ENCODE measurements at places on chromosomes 2 and 18. TPM values are rescaled to one million over a fixed set of nuclear protein-coding genes. Genes with fewer than 3 reads are reported as not detected.

The CMPK2 gene
- total RNA-seq = 4.7 TPM

The KDSR gene
- total RNA-seq = 30.4 TPM

The ZNF24 gene
- 22.6 TPM for total RNA-seq

The IAH1 gene
- total RNA-seq = 71.5 TPM

The CRIM1 gene
- total RNA-seq = 125 TPM

The SLC4A5 gene
- total RNA-seq = 0.48 TPM

The DSG4 gene
- not detected for total RNA-seq

The PID1 gene
- total RNA-seq = 34.7 TPM

The FLACC1 gene
- not detected for total RNA-seq

The FSIP2 gene
- 0.24 TPM for total RNA-seq

The PASK gene
- total RNA-seq = 4.6 TPM

The NT5DC4 gene
- total RNA-seq = not detected

The SDC1 gene
- total RNA-seq = 12.1 TPM

The COL6A3 gene
- 2,045 TPM for total RNA-seq

The KYNU gene
- total RNA-seq = 4.4 TPM

The REEP1 gene
- 0.40 TPM for total RNA-seq

The PCARE gene
- total RNA-seq = not detected

Data from epithelial cell of alveolus of lung (primary cell).